ENCODE measurements at places on chromosomes 7 and 10.

DNA sequence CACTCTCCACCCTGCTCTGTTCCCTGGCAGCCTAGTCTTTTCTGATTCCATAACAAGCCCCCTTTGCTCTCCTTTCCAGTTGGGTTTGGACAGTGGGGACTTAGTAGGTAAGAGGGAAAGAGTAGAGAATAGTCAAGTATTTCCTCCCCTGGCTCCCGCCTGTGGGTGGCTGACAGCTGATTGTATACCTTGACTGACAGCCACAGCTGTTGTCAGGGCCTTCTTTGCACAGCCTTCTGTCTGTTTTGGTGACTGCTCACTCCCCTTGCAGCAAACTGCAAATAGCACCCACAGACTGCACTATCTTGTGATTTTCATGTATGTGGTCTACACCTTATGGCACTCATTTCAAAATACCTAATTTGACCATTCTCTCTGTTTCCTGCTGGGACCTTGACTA lies 486.3 kb downstream of the ACTR3B start:
- no peak for DNase-seq

- no peak for DNase-seq
Observed at GRCh38 chr7:157970744-157971143, 616.9 kb downstream of the PTPRN2 start.

- no peak for DNase-seq
Observed at GRCh38 chr7:36707898-36708297, 16.4 kb downstream of the AOAH start.

DNA sequence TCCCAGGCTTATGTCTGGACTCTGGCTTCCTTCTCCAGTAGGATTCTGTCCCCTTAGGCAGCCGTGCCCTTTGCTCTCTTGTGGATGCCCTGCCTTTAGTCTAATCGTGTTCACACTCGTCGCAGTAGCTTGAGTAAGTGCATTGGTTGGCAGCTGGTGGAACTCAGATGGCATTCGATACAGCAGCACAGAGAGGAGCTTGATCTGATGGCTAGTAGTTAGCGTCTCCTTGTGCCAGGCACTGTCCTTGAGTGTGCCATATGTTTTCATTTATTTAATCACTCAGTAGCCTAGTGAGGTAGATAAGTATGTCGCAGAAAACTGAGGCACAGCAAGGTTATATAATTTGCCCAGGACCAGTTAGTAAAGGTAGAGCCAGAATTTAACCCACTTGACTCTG lies 18.2 kb upstream of the PARP12 start:
- DNase-seq = no peak

- no peak for DNase-seq
Observed at GRCh38 chr7:136114966-136115762, 138.0 kb upstream of the MTPN start.

- DNase-seq = no peak
Observed at GRCh38 chr10:126908225-126908624, 3.0 kb downstream of the DOCK1 start.

DNA sequence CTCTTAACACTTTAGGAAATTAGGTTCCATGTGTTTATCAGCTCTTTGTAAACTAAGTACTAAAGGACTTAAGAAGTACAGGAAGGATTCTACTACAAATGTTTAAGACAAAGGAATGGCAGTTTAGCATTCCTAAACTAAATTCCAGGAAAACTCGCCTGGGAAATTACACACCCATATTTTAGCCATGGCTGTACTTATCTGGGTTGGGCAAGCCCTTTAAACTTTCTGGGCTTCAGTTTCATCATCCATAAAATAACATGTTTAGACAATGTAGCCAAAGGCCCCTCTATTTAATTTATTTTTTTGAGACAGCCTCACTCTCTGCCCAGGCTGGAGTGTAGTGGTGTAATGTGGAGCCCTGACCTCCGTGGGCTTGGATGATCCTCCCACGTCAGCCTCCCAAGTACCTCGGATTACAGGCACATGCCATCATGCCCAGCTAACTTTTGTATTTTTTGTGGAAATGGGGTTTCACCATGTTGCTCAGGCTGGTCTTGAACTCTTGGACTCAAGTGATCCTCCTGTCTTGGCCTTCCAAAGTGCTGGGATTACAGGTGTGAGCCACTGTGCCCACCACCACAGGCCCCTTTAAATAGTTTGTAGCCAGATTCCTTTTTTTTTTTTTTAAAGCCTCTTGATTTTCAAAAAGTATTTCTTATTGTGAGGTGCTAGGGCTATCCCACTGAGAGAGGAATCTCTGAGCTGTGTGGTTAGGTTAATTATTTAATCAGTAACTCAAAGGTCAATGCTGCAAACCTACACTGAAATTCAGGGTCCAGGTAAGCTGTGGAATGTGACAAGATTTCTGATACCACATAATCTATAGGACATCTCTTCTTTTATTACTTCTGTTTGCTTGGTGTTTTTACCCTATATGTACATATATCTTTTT lies 32.1 kb downstream of the TMEM60 start:
- no peak for DNase-seq

DNA sequence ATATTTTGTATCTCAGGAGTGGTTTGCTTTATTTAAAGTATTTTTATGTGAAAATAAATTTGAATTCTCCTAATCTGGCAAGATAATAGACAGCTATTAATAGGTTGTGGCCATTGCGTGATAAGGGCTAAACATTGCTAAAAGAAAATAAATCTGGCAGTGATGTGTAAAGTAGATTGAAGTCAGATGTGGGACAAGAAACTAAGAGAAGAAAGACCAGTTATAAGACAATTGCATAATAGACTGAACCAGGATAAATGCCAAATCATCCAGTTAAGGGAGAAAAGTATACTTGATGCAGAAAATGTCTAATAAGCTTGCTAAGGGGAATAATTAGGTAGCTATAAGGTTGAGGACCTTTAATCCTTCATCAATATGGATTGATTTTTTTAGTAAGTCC lies 197.5 kb upstream of the CSTF2T start:
- no peak for DNase-seq

DNA sequence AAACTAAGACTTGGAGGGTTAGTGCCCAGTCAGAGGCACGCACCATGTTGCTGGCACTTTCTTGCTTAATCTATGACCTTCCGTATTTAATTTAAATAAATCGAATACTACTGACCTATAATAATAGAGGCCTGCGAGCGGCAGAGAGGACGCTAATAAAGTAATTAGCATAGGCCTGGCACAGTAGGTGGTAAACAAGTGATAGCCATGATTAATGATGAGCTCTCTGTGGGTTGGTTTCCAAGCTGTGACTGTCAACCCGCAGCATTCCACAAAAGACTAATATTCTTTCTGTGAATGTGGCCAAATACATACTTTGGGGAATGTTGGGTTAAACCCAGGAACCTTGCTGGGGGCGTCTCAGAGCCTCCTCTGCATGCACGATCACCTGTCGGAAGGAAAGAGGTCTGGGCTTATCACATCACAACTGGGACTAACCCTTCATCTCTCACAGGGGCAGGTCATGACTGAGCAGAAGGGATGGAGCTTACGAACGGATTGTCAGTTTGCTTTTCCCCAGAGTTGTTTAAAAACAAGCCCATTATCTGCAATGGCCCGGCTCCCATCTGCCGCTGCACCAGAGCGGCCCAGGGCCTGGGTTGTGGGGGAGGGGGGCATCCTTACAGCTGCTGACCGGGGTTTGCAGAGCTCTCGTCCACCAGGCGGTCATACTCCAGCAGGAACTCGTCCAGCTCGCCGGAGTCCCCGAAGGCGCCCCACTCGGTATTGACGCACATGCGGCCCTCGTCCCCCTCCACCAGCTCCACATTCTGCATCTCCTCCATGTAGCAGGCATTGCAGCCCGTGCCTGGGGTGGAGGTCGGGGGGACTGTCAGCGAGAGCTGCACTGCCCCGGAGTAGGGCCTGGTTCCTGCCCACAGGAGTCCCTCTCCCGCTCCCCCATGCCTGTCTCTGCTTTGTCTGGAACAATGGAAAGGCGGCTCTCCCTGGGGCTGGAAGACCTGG lies 6.2 kb upstream of the MYL7 start:
- no peak for DNase-seq

DNA sequence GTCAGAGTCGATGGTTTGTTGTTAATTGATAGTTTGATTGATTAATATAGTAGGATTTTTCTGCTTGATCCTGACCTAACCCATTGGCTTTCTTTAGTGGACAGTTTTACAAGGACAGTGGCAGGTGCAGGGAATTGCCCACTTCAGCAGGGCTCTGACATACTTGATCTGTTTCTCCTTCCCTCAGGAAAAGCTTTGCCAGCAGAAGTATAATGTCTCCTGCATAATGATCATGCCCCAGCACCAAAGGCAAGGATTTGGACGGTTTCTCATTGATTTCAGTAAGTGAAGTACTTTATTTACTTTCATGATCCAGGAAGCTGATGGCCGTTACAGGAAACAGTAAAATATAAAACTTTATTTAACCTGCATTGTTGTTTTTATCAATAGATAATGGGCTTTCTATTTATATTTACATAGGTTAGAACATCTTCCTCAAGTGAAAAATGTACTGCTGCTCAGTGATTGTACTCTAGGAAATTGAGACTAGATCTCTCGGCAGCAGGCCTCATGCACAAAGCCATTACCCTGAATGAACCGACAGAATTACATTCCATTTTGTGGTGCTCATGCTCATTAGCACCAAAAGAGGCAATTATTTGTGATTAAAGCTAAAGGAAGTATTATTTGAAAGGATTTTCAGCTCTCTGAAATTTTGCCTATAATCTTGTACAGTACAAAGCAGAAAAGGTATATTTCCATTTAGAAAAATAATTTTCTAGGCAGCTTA lies 122.5 kb upstream of the SAMD8 start:
- DNase-seq = no peak

- no peak for DNase-seq
Observed at GRCh38 chr7:38873433-38873832, 35.6 kb downstream of the VPS41 start.

GRCh38 chr7:46835556-46835955 lies 746.4 kb downstream of the TNS3 start:
- DNase-seq = no peak

DNA sequence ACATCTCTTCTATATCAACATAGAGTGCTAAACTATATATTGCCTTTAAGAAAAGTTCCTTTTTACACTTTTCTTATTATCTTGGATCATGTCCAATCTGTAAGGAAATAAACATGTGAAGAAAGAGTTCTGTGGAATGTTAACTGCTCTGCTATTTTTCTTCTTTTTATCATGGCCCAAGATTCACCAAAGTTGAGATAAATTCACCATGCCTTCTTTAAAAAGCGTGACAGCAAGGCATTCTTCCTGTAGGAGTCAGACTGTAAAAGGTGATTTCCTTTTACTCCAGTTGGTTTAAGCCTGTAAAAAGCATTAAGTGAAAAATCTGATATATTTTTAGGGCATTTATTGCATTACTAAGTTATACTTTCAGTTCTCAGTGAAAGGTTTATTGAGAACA lies 165.7 kb upstream of the FZD1 start:
- no peak for DNase-seq

- no peak for DNase-seq
Observed at GRCh38 chr10:614790-615582, 74.5 kb downstream of the DIP2C start.

DNA sequence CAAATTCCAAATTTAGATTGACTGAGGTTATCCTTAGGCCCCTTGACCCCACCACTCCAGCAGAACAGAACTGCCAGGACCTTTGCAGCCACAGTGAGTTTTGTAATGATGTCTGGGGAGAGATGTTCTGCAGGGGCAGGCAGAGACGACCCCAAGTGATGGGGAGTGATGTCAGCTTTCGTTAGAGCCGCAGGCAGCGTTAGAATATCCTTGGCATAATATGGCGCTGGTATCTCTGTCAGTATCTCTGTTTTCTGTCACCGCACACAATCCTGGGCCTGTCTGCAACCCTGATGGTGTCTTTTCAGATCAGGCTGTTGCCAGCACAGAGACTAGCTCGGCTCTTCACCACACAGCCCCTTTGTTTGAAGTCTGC lies 1083.6 kb downstream of the KCNMA1 start:
- DNase-seq = no peak

GRCh38 chr7:15925608-15926007 lies 239.1 kb upstream of the MEOX2 start:
- no peak for DNase-seq

DNA sequence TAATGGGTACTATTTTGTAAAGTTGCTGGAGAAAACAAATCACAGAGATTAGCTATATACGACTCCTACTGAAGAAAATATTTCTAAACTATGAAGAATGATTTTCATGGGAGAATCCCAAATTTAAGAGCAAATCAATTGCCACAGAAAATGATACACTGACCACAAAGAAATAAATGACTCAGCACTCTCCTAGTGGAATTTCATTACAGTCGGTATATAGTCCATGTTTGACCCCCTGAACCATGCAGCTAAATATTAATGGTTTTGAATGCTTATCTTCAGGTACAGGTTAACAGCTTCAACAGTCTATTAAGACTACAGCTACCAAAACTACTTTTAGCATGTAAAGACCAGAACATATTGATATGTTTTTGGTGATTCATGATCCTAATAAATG lies 65.0 kb downstream of the IDE start:
- no peak for DNase-seq

GRCh38 chr10:110358869-110359629 lies 54.3 kb upstream of the SMNDC1 start:
- DNase-seq = no peak

- DNase-seq = no peak
Observed at GRCh38 chr10:63614371-63614891, 93.2 kb downstream of the REEP3 start.

GRCh38 chr10:32891261-32891660 lies 66.8 kb downstream of the ITGB1 start:
- no peak for DNase-seq

GRCh38 chr7:122675011-122675410 lies 23.9 kb downstream of the RNF133 start:
- DNase-seq = no peak

GRCh38 chr10:83680470-83680891 lies 458.8 kb upstream of the GHITM start:
- no peak for DNase-seq

GRCh38 chr10:110209926-110210673 lies 2.7 kb downstream of the MXI1 start:
- no peak for DNase-seq

- no peak for DNase-seq
Observed at GRCh38 chr7:13748998-13749397, 240.5 kb downstream of the ETV1 start.

DNA sequence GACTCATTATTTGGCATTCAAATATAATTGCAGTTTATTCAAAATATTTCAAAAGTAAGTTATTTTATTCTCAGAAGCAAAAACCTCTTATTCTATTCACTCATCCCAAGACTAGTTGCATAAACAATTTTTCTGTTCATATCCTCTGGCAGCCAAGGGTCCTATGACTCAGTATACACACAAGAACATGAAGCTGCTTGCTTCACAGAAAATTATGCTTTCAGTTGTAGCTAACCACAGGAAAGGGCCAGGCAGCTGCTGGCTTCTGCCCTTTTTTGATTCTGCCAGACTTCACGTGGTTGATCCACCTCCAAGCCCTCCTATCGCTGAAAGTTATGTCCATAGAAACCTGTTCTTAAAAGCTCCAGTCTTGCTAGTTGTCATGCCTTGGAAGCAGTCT lies 108.8 kb downstream of the ABCA13 start:
- no peak for DNase-seq

- DNase-seq = peak; percentile 23
Observed at GRCh38 chr10:6918305-6918704, 338.2 kb upstream of the PRKCQ start.

GRCh38 chr7:116911801-116912200 lies 41.5 kb upstream of the ST7 start:
- no peak for DNase-seq

GRCh38 chr10:35322636-35323035 lies 13.7 kb upstream of the CCNY start:
- DNase-seq = no peak

GRCh38 chr10:17965649-17966235 lies 14.0 kb downstream of the SLC39A12 start:
- no peak for DNase-seq

- no peak for DNase-seq
Observed at GRCh38 chr7:143493751-143494150, 16.1 kb downstream of the TAS2R41 start.
